ENCODE measurements at places on chromosomes 16 and 17. TPM values are rescaled to one million over a fixed set of nuclear protein-coding genes. Genes with fewer than 3 reads are reported as not detected.

DNA sequence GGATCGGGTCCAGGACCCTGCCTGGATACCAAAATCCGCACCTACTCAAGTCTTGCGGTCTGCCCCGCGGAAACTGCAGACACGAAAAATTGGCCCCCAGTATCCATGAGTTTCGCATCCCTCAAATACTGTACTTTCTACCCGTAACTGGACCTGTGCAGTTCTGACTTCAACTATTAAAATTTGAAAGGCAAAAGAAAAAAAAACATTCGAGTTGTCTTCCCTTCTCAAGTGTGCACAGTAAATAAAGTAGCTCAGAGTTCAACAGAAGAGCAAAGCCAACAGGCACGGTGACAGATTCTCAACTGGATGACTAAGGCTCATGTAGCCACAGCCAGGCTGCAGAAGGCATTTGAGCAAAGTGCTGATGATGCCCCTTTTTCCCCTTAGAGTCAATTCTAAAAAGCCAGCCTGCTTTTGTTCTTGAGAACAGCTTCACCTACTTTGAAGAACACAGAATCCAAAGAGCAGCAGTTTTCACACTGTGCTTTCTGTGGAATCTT lies 32.5 kb downstream of the MARF1 start:
- no peak for DNase-seq
- no peaks in the 10 kb centered on the region for H3K27me3 ChIP-seq
- peaks cover 52% of the 10 kb centered on the region for H3K36me3 ChIP-seq
- no peak overlapping the region for H3K27ac ChIP-seq

GRCh38 chr16:29806099-29806579 lies at the start of gene MAZ:
MAZ (plus strand) TSS chr16:29806529; CDS start chr16:29806702, 173 bp downstream.
- H3K27ac ChIP-seq, result peak within 1 kb of the TSS; percentile 99
- H3K36me3 ChIP-seq, result peaks cover 58% of the 10 kb centered on the region
- H3K4me1 ChIP-seq, result peaks cover 50% of the 10 kb centered on the region
- DNase-seq, result no peak
- no peaks in the 10 kb centered on the region for H3K27me3 ChIP-seq
- H3K4me3 ChIP-seq, result peak within 1 kb of the TSS; percentile 96

DNA sequence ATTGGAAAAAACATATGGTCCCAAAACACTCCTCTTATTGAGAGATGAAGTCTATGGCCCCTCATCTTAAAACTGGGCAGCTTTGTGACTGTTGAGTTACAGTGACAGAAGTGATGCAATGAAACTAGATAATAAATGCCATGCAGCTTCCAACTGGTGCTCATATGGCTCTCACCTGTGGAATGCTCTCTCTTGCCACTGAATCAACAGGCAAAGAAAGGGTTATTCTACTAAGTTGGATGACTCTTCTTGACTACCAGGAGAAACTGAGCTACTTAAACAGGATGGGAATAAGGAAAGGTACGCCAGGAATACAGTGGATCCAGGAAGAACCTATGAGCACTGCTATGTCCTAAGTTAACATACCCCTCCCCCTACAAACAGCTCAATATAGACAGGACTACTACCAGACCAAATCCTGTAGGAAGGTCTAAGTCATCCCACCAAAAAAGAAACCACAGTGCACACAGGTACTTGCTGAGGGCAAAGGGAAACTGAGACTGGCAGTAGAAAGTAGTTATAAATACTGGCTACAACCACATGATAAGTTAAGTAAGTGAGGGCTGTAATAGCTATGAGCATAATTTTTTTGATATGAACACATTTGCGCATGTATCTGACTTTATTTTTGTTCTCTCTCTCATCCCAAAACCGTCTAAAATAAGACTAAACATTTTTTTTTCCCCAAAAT lies 398.5 kb downstream of the ZFHX3 start:
- no peaks in the 10 kb centered on the region for H3K4me1 ChIP-seq
- no peaks in the 10 kb centered on the region for H3K36me3 ChIP-seq
- H3K27ac ChIP-seq, result no peak overlapping the region
- DNase-seq, result no peak
- H3K27me3 ChIP-seq, result no peaks in the 10 kb centered on the region

- H3K4me1 ChIP-seq, result no peaks in the 10 kb centered on the region
- no peak overlapping the region for H3K4me3 ChIP-seq
- H3K27me3 ChIP-seq, result peaks cover 12% of the 10 kb centered on the region
- DNase-seq, result no peak
- H3K36me3 ChIP-seq, result no peaks in the 10 kb centered on the region
Measured at GRCh38 chr17:50267074-50267841, 7.0 kb upstream of the TMEM92 start.

- H3K4me1 ChIP-seq, result peaks cover 22% of the 10 kb centered on the region
- H3K27me3 ChIP-seq, result no peaks in the 10 kb centered on the region
- H3K36me3 ChIP-seq, result peaks cover 56% of the 10 kb centered on the region
- no peak overlapping the region for H3K4me3 ChIP-seq
- no peak for DNase-seq
Measured at GRCh38 chr16:1316033-1316405, 6.6 kb downstream of the UBE2I start.

GRCh38 chr16:73717266-73717974 lies 579.2 kb upstream of the PSMD7 start:
- no peaks in the 10 kb centered on the region for H3K4me1 ChIP-seq
- no peaks in the 10 kb centered on the region for H3K36me3 ChIP-seq
- no peak for DNase-seq

GRCh38 chr17:74185571-74186185 lies 17.8 kb upstream of the RPL38 start:
- H3K36me3 ChIP-seq, result no peaks in the 10 kb centered on the region
- no peak overlapping the region for H3K27ac ChIP-seq

DNA sequence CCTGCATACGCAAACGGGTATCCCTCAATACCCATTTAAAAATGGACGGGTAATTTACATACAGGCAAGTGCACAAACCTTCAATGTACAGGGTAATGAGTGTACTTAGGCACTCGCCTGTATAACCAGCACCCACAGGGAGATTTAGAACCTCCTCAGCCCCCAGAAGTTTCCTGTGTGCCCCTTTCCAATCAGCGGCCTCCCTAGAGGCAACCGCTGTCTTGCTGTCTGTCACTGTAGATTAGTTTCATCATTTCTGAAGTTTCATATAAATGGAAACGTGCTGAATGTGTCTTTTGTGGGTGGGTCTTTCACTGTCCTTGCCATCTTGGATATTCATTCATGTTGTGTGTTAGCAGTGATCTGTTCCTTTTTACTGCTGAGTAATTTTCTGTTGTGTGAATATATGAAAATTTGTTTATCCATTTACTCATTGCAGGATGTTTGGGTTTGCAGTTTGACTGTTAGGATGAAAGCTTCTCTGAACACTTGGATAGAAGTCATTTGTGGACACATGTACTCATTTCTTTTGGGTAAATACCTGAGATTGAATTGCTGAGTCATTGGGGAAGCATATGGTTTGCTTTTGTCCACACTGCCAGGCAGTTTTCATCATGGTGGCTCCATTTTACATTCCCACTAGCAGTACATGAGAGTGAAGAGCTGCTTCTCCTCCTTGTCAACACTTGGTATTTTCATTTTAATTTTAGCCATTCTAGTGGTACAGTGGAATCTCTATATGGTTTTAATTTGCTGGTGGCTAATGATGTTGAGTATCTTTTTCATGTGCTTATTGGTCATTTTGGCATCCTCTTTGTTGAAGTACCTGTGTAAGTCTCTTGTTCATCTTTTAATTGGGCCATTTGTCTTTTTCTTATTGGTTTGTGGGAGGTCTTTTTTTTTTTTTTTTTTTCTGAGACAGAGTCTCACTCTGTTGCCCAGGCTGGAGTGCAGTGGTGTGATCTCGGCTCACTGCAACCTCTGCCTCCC lies 2.1 kb upstream of the ADCY7 start:
- peaks cover 16% of the 10 kb centered on the region for H3K36me3 ChIP-seq
- H3K4me3 ChIP-seq, result no peak overlapping the region
- H3K27ac ChIP-seq, result peak overlapping the region; percentile 99

DNA sequence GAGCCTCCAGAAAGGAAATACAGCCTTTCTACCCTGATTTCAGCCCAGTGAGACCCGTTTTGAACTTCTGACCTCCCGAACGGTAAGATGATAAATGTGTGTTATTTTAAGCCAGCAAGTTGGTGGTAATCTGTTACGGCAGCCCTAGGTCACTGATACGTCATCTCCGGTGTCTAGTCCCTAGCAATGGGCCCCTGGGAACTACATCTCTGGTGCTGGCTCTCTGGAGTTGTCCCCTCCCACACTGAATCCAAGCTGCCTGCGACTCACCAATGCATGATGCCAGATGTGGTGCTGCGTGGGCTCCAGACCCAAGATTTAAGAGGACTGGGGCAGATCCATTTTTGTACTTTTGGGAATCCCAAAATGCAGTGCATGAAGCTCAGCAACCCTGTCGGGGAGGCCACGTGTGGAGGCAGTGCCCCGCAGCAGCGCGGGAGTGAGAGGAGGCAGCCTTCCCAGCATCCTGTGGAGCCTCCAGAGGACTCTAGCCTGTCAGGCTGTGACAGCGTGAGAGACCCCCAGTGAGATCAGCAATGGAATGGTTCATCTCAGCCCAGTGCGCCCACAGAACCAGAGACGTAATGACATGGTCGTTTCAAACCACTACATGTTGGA lies 43.6 kb upstream of the USP7 start:
- H3K27ac ChIP-seq, result no peak overlapping the region
- H3K4me3 ChIP-seq, result no peak overlapping the region

DNA sequence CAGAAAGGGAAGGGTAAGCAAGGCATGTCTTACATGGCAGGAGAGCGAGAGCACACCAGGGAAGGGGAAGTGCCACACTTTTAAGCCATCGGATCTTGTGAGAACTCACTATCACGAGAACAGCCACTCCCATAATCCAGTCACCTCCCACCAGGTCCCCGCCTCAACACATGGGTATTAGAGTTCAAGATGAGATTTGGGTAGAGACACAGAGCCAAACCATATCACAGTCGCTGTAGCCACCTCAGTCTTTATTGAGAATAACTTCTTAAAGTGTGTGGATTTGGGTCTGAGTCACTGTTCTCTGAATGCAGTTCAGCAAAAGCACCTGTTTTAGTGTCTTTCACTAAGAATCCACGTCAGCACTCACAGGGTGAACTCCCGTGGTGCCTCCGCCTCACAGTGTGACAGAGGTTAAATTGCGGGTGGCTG lies 195.2 kb upstream of the CHMP6 start:
- H3K27ac ChIP-seq, result no peak overlapping the region
- H3K27me3 ChIP-seq, result no peaks in the 10 kb centered on the region
- peaks cover 25% of the 10 kb centered on the region for H3K4me1 ChIP-seq

GRCh38 chr17:71409137-71409536 lies 711.7 kb upstream of the SOX9 start:
- H3K4me1 ChIP-seq, result no peaks in the 10 kb centered on the region
- no peaks in the 10 kb centered on the region for H3K36me3 ChIP-seq
- DNase-seq, result no peak
- H3K27me3 ChIP-seq, result no peaks in the 10 kb centered on the region

GRCh38 chr17:45792995-45793755 lies 9.1 kb downstream of the CRHR1 start:
- no peaks in the 10 kb centered on the region for H3K4me1 ChIP-seq
- no peak for DNase-seq
- H3K4me3 ChIP-seq, result no peak overlapping the region
- H3K27ac ChIP-seq, result no peak overlapping the region
- no peaks in the 10 kb centered on the region for H3K36me3 ChIP-seq

The KRTAP2-2 gene
- not detected for total RNA-seq

The DPEP1 gene
- total RNA-seq, result not detected

The C17orf113 gene
- total RNA-seq, result 0.23 TPM

The CSH1 gene
- total RNA-seq, result not detected

The MSLN gene
- total RNA-seq, result not detected

The MPV17L gene
- total RNA-seq, result not detected

The ASIC2 gene
- total RNA-seq, result not detected

The ABCA6 gene
- total RNA-seq, result 0.21 TPM

The ODAD4 gene
- 1.1 TPM for total RNA-seq

The IL21R gene
- total RNA-seq, result 24.6 TPM
